Upper lobe of left lung (tissue), 6 donors: ENCODE measurements at places on chromosomes 1 and 21. TPM values are rescaled to one million over a fixed set of nuclear protein-coding genes. Genes with fewer than 3 reads are reported as not detected.

The CCT8 gene
- total RNA-seq = 49.3 TPM

The LAMC1 gene
- 232 TPM for total RNA-seq

The NR5A2 gene
- 0.44 TPM for total RNA-seq

The MRPL55 gene
- 58.4 TPM for total RNA-seq

The FAM151A gene
- total RNA-seq = not detected

The RRP1 gene
- 18.8 TPM for total RNA-seq

The CLCA4 gene
- not detected for total RNA-seq

The OR2G6 gene
- total RNA-seq = not detected

The LYSMD1 gene
- 6.3 TPM for total RNA-seq

The GNAT2 gene
- total RNA-seq = not detected

The SYT6 gene
- not detected for total RNA-seq

The MTR gene
- 32.5 TPM for total RNA-seq

The SASS6 gene
- 1.5 TPM for total RNA-seq

The KCNE2 gene
- not detected for total RNA-seq

The RWDD3 gene
- total RNA-seq = 10.0 TPM

The UBE2U gene
- total RNA-seq = not detected

The GSTM2 gene
- total RNA-seq = 24.5 TPM

The POMGNT1 gene
- 50.3 TPM for total RNA-seq

The PRKACB gene
- total RNA-seq = 15.5 TPM

The FLG gene
- not detected for total RNA-seq

The MATN1 gene
- total RNA-seq = not detected

The TP73 gene
- 4.8 TPM for total RNA-seq

The PARK7 gene
- total RNA-seq = 217 TPM

The DNTTIP2 gene
- 38.0 TPM for total RNA-seq

The JAM2 gene
- 29.3 TPM for total RNA-seq

The A3GALT2 gene
- total RNA-seq = not detected

The SELL gene
- 3.9 TPM for total RNA-seq

The UBASH3A gene
- total RNA-seq = 2.9 TPM

The CELA3A gene
- total RNA-seq = not detected

The RXFP4 gene
- total RNA-seq = not detected

The TNFRSF4 gene
- 1.8 TPM for total RNA-seq

The PTPN22 gene
- 15.2 TPM for total RNA-seq

The FBXO44 gene
- total RNA-seq = 17.3 TPM

The GJB5 gene
- 0.30 TPM for total RNA-seq

The NECTIN4 gene
- 13.7 TPM for total RNA-seq

The SPAG17 gene
- total RNA-seq = 11.8 TPM

The MFAP2 gene
- total RNA-seq = 4.7 TPM

The THEMIS2 gene
- 216 TPM for total RNA-seq

The FNDC10 gene
- total RNA-seq = 12.0 TPM

The FALEC gene
- not detected for total RNA-seq

The ELAVL4 gene
- 0.10 TPM for total RNA-seq

The OR2T29 gene
- not detected for total RNA-seq

The VTCN1 gene
- not detected for total RNA-seq

The HSD11B1 gene
- total RNA-seq = 25.8 TPM

The CLDN8 gene
- total RNA-seq = not detected

The S100B gene
- total RNA-seq = 1.8 TPM

The CCDC185 gene
- total RNA-seq = not detected

The OVAAL gene
- not detected for total RNA-seq

The TXNIP gene
- total RNA-seq = 770 TPM
